ENCODE measurements at places on chromosomes 1 and 21.

DNA sequence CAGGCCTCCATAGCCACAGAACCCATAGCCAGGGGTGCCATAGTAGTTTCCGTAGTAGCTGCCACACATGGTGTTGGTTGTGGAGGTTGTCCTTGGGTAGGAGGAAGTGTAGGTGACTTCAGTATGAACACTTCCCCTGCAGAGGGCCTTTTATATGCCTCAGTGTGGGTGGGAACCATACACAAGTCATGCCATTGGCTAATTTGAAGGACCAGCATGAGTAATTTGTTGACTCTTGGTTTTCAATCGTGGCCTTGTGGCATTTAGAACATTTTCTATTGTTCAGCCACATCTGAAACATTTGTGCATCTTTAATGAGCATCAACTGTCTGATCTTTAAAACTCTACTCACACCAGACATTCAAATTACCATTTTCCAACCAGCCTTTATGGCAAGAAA is at the start of gene KRTAP6-1:
TSS of gene KRTAP6-1 (minus strand) at position 95 of the 400 bp plus-strand sequence. CDS start at position 69, 26 bp downstream.
- no peak for DNase-seq

DNA sequence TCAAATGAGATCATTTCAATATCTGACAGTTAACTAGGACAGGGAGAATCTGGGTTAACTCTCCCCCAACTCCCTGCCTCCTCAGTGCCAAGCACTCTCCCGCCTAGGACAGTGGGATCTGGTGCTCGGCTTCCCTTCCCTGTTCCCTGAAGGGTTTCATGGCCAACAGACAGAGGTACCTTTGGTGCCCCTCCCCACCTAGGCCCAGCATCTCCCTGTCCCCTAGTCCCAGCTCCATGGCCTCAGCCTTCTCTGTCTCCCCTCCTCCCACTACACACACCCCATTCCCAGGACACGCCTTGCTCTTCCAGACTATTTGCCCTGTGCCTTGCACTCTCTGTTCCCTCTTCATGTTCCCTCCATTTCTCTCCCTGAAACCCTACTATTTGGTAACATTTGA is 77.1 kb downstream of the CD247 start:
- DNase-seq = no peak

DNA sequence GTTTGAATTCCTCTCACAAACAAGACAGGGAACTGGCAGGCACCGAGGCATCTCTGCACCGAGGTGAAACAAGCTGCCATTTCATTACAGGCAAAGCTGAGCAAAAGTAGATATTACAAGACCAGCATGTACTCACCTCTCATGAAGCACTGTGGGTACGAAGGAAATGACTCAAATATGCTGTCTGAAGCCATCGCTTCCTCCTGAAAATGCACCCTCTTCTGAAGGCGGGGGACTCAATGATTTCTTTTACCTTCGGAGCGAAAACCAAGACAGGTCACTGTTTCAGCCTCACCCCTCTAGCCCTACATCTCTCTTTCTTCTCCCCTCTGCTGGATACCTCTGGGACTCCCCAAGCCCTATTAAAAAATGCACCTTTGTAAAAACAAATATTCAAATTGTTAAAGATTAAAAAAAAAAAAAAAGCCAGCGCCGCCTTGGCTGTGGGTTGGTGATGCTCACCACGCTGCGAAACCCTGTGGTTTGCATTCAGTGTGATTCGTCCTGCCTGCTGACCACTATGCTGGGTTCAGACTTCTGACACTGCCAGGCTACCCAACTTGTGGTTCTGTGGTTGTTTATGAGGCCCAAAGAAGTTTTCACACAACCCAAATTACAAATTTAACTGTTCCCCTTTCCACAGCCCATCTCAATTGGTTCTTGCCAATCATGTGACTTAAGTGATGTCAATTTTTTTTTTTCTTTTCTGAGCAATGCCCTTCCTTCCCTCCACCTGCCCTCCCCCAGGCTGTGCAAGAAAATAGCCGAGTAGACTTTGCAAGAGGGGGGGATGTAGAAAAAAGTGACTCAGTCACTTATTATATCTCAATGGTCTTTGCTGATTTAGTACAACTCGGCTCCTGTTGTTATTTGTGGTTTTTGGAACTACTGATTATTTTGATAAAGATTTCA is at the start of gene RUNX1:
TSS of gene RUNX1 (minus strand) at position 597 of the 912 bp plus-strand sequence.
- no peak for DNase-seq

DNA sequence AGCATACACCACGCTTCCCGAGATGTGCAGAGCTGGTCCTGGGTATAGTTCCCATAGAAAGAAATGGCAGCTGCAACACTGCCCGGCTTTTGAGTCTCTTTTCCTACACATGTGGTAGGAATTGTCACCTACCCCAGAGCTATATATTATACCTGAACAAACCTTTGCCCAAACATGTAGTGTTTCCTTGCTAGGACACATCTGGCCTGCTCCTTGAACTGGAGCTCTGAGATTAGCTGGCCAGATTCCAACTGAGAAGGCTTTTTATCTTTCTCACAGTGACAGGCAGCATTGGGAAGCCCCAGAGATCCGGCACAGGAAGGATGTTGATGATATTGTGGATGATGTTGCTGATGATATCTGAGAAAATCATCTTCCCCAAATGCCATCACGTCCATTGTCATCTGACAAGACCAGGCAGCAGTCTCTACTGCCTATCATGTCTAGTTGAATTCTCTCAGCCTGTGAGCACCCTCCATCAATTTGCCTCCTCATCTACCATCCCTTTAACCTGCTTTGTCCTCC is 115.0 kb upstream of the SMYD2 start:
- no peak for DNase-seq

- DNase-seq = no peak
Measured at GRCh38 chr1:1319646-1319941, 4.9 kb downstream of the INTS11 start.

DNA sequence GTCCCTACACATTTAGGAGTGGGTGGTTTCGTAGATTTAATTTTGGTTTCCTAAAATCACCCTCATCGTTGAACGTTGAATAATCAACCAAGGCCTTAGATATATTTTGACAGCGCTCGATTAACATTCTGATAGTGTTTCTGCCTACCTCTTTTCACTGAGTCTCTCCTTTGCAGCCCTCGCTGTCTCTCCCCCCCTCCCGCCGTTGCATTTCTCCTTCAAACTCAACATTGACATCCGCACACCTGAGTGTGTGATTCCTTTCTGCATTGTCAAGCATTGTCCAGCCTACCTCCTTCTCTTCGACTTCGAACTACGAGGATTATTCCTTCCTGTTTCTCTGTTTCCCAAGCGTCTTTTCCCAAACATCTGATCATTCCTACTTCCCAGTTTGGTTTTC is 1.8 kb upstream of the ADAMTS1 start:
- no peak for DNase-seq

DNA sequence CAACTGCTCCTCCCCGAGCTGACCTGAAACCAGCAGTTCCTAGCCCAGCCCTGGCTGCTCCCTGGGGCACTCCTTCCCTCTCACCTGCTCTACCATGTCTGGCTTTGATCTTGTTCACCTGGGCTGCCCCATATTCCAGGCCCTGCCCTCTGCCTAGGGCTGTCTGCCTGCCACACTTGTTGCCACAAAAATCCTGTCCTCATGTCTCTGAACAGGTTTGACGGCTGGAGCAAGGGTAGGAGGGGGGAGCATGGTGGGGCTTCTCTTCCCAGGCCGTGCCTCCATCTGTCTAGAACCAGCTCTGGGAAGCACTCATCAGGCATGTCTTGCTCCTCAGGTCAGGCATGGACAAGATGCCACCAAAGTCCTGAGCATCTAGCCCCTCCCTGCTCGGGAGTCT is 44.3 kb upstream of the WNT2B start:
- DNase-seq = no peak

GRCh38 chr21:32312326-32312725 is 13.7 kb downstream of the MRAP start:
- no peak for DNase-seq

All from fibroblast of skin of left quadriceps (primary cell).